ENCODE measurements at places on chromosomes 6 and 20.

DNA sequence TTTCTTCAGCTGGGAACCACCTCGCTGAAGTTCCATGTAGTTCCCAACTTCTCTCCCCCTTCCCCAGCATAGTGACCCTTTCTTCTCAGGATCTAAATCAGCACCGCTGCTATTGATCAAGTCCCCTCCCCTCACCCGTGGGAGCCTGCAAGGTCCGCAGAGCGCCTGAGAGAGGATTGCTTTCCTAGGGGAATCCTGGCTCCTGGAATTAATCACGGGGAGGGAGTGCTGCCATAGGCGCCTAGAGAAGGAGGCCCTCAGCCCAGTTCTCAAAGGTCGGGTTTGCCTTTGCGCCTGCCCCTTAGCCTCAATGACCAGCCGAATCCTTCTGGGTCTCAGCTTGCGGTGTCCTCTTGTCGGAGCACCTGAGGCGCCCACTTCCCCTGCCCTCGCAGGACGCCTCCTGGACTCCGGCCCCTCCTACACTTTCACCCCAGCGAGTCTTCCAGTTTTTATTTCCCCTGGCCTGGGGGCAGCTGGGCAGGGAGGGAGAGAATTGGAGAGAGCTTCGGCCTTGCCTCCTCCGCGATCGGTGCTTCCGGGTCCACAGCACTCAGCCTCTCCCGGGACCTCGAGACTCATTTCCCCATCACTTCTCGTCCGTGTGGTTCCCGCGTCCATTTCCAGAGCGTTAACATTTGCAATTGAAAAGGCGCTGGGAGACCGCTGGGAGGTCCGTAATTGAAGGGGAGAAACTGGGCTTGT, 3.1 kb upstream of the NKX2-2 start:
- DNase-seq: no peak

DNA sequence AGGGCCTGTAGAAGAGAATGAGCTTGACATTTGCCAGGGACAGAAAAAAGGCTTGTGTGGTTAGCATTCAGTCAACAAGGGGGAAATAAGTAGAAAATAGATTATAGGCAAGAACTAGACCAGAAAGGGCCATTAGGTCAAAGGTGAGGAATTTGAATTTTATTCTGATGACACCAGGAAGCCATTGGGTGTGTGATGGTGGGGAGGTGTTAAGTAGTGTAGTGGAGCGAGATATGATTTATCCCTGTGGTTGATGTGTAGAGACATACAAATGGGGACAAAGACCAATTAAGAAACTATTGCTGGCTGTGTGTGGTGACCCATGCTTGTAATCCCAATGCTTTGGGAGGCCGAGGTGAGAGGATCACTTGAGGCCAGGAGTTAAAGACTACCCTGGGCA, 11.0 kb downstream of the DSTN start:
- no peak for DNase-seq

DNA sequence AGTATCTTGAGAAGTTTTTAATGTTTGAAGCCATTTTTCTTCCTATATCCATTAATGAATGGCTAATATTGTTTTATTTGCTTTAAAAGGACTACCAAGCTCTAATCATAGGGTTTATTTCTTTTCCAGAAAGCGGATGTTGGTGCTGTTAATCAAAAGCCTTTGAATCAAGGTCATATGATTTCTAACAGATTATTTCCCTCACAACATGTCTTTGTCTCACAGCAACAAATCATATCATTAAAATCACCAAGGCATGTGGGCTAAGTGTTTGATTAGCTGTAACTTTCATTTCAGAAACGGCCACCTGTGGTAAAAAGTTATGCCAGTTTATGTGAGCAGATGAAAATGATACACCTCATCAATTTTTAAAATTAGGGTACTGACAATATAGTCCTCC, 21.7 kb downstream of the TRAF3IP2 start:
- no peak for DNase-seq

GRCh38 chr20:16535277-16535676, 38.0 kb downstream of the KIF16B start:
- no peak for DNase-seq

GRCh38 chr6:5125152-5126006, 40.2 kb downstream of the PPP1R3G start:
- no peak for DNase-seq

- DNase-seq: no peak
Measured at GRCh38 chr20:53959911-53960578, 110.3 kb downstream of the BCAS1 start.

DNA sequence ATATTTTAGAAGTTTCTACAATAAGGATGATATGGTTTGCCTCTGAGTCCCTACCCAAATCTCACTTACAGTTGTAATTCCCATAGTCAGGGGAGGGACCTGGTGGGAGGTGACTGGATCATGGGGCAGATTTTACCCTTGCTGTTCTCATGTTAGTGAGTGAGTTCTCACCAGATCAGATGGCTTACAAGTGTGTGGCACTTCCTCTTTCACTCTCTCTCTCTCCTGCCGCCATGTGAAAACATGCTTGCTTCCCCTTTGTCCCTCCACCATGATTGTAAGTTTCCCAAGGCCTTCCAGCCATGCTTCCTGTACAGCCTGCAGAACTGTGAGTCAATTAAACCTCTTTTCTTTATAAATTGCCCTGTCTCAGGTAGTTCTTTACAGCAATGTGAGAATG, 527.5 kb upstream of the ID4 start:
- DNase-seq: no peak

DNA sequence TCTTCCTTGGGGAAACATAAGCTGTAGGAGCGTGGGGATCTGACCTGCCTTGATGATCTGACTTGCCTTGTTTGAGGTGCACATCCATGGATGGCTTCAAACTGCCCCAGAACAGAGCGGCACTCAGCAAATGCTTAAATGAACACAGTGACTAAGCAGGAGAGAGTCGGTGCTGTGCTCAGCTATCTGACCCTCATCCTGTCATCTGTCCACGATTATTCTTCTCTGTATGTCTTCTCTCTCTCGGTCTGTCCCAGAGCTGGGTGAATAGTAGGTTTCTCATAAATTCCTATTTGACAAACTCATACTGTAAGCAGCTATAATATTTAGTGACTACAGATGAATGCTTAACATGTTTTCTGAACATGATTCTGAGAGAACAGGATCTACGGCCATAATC, 37.3 kb downstream of the TRAM2 start:
- no peak for DNase-seq

- DNase-seq: no peak
Measured at GRCh38 chr6:52536424-52536916, 40.4 kb downstream of the TRAM2 start.

GRCh38 chr6:144219056-144219685, 66.0 kb upstream of the UTRN start:
- no peak for DNase-seq
